GM12891 (cell line): ENCODE measurements at places on chromosomes 6 and 20.

GRCh38 chr6:147738099-147738498 is 229.6 kb downstream of the SAMD5 start:
- DNase-seq = no peak

- no peak for DNase-seq
These were observed 33.9 kb downstream of the TXLNB start for GRCh38 chr6:139257821-139258398.

GRCh38 chr6:43286980-43287716 is 10.9 kb upstream of the SLC22A7 start:
- no peak for DNase-seq

DNA sequence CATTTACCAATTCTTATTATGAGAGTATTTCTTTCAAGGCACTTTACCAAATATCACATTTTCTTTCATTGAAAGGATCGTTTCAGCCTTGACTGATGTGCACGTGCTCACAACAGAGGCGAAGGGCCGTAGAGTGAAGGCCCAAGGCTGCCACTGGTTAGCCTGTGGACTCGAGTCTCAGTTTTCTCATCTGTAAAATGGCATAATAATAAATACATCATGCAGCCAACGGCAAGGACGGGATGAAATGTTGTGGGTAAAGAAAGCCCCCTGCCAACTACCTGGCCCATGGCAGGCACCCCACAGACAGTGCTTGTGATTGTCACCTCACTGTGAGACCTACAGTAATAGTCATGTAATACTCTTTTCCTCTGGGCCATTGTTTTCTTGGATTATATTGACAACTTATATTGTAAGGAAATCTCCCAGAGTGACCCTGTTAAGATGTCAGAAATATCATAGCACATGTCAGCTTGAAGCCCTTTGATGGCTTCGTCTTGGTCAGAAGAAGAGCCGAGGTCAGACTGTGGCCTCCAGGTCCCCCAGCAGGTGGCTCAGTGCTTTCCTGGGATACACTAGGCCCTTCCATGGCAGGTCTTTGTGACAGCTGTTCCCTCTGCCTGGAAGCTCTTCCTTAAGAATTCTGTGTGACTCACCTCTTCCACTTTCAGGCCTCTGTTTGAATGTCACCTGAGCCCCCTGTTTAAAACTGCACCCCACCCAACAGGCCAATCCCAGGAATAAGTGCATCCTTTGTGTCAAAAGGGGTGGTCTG is 36.3 kb downstream of the FAM50B start:
- DNase-seq = no peak

GRCh38 chr6:50555982-50556381 is 157.3 kb upstream of the TFAP2D start:
- no peak for DNase-seq

- no peak for DNase-seq
These were observed 208.6 kb downstream of the MOXD1 start for GRCh38 chr6:132192631-132193030.

- no peak for DNase-seq
These were observed 1.6 kb upstream of the TCF21 start for GRCh38 chr6:133887156-133887879.

DNA sequence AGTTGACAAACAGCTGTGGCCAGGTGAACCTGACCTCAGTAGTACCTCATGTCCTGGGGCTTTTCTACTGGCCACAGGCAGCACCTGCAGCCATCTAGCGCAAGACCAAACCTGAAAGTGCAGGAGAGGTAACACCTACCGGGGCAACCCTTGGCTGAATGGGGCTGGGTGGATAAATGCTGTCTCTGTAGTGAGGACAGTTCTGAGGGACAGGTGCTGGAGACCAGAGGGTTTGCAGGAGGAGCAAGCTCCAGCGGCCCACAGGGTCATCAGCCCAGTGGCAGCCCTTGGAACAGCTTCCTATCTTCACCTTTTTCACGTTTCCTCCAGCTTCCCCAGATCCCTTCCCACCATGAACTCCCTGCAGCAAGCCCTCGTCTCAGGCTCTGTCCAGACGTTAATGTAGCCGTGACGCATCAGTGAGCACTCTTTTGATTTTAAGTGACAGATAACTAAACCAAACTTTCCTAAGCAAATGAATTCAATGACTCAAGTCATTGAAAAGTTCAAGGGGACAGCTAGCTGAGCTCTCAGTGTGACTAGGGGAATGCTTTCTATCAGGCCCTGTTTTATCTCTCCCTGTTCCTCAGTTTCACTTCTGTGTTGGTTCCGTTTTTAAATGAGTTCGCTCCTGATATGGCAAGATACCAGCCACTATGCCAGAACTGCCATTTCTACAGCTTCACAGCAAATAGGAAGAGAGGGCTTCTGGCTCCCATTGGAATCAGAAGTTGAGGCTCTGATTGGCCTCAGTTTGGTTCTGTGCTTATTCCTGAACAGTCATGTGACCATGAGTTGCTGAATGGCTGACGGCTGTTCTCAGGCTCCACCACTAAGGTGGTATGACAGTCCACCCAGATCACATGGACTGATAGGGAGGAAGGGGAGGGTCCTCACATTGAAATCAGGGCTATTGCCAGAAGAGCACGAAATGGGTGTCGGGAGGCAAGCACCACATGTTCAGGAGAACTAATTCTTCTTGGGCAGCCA is 12.1 kb upstream of the PFDN4 start:
- DNase-seq = no peak

DNA sequence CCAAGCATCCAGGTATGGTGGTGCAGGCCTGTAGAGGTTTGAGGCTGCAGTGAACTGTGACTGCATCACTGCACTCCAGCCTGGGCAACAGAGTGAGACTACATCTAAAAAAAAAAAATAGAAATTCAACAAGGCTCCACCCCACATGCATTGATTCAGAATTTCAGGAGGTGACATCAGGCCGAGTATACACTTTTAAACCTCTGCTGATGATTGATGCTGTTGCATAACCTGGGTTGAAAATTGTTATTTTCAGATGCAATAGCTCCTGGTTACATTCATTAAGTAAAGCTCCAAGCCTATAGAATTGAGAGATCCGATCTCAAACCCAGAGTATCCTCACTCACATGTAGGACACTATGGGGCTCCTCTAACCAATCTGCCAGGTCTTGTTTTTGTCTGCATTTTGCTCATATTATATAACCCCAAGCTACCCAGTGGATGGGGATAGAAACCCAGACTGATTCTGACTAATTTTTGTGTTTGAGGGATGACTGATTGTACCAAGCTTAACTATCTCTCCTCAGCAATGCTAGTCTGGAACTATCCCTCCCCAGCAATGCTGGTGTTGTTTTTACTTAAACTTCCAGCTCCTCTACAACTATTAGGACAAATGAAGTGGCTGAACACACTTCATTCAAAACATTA is 123.5 kb upstream of the PREP start:
- DNase-seq = no peak

- no peak for DNase-seq
These were observed 49.3 kb downstream of the EBF4 start for GRCh38 chr20:2741881-2742280.

- DNase-seq = no peak
These were observed 253.2 kb downstream of the DLL1 start for GRCh38 chr6:170037541-170038250.

DNA sequence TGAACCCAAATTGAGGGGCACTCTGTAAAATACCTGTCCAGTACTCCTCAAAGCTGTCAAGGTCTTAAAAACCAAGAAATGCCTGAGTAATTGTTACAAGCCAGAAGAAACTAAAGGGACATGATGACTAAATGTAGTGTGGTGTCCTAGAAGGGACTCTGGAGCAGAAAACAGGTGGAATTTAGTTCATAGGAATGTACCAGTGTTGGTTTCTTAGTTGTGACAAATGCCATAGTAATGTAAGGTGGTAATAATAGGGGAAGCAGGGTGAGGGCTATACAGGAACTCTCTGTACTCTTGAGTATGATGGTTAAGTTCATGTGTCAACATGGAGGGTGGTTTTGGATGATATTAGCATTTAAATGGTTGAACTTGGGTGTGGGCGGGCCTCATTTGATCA is 92.3 kb downstream of the CNBD2 start:
- no peak for DNase-seq

- DNase-seq = no peak
These were observed 116.0 kb downstream of the SYCP2 start for GRCh38 chr20:59817406-59817805.

- no peak for DNase-seq
These were observed 9.1 kb upstream of the ANKRD60 start for GRCh38 chr20:58237318-58238132.

- DNase-seq = peak; percentile 17
These were observed 10.2 kb upstream of the CST5 start for GRCh38 chr20:23889775-23890187.

DNA sequence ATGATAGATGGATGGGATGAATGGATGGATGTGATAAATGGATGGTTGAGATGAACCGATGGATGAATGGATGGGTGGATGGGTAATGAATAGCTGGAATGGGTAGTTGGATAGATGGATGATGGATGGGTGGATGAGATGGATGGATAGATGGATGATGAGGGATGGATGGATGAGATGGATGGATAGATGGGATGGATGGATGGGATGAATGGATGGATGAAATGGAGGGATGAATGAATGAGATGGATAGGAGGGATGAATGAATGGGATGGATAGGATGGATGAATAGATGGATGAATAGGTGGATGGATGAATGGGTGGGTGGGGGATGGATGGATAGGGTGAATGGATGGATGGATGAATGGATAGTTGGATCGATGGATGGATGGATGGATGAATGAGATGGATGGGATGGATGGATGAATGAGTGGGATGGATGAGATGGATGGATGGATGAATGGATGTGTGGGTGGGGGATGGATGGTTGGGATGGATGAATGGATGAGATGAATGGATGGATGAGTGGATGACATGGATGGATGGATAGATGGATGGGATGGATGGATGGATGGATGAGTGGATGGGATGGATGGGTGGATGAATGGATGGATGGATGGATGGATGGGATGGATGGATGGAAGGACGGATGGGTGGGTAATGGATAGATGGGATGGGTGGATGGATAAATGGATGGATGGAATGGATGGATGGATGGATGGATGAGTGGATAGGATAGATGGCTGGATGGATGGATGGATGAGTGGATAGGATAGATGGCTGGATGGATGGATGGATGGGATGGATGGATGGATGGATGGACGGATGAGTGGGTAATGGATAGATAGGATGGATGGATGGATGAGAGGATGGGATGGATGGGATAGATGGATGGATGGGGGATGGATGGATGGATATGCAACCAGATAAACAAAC is 51.4 kb upstream of the PTGIS start:
- DNase-seq = no peak

- DNase-seq = no peak
These were observed 21.6 kb downstream of the C6orf163 start for GRCh38 chr6:87366072-87366827.

DNA sequence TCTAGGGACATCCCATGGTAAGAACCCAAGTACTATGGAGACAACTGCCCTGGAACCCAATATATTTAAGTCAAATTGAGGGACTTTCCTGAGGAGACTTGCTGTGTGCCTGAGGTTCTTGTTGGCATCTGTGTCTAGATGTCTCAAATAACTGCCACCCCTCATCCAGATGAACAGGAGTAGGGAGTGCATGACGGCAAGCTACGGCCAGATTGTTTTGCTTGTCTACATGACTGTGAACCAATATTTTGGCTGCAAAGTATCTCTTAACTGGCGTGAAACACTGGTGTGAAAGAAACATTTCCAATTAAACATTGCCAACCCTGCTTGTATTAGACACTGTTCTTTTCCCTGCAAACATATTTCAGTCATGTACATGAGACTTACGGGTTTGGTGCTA is 52.4 kb upstream of the SIM1 start:
- no peak for DNase-seq

DNA sequence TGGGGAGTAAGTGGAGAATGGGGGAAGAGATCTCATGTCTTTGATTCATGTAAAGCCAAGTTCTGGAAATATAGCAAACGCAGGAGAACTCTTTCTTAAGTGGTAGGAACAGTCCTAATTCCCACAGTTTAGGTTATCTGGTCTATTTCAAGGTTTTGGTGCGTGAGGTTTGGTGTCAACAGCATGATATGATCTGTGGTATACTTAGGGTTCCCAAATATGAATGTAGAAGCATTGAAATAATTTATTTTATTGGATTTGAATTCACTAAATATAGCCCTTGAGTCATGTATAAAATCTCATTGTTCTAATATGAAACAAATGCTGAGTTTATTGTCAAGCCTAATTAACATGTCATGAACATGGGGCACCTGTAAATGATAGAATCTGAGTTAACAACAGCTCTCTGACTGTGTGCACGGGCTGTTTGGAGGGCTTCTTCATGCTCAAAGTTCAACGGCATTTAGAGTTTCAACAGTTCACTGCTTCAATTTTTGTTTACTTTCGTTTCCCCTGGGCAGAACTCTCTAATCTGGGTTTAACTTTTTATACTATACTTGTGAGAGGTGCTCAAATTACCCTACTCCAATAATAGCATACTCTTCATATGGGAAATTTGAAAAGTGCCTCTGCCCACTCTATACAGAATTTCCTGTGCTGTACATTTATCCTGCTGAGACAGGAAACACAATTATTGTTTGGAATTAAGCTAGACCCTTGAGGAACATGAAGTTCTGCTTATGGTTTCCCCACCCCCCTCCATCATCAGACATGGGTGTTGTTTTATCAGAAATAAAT is 236.3 kb upstream of the ZNF217 start:
- DNase-seq = no peak

- no peak for DNase-seq
These were observed 6.7 kb downstream of the MAFB start for GRCh38 chr20:40682104-40682981.

DNA sequence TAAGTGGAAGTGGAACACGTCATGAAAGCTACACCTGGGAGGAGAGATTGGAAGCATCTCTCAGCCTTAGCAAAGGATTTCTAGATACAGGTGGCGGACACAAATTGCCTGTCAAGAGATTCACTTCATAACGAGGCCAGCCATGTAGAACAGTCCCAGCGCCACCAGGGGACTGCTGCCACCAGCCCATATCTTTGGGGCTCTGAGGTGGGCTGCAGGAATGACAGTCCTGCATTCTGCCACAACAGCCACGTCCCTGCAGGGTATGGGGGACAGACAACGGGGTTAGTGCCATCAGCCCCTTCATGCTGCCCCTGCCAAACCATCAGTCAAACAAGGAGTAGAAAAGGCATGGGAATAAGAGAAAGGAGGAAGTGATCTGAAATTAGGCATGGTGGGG is 81.2 kb upstream of the SASH1 start:
- DNase-seq = no peak

- no peak for DNase-seq
These were observed 6.7 kb downstream of the SFT2D1 start for GRCh38 chr6:166335378-166336302.
